NCI-H1105 (cell line): ENCODE measurements at places on chromosomes 11 and 22.

GRCh38 chr22:47286590-47286989 is 524.1 kb downstream of the TBC1D22A start:
- DNase-seq, result no peak

DNA sequence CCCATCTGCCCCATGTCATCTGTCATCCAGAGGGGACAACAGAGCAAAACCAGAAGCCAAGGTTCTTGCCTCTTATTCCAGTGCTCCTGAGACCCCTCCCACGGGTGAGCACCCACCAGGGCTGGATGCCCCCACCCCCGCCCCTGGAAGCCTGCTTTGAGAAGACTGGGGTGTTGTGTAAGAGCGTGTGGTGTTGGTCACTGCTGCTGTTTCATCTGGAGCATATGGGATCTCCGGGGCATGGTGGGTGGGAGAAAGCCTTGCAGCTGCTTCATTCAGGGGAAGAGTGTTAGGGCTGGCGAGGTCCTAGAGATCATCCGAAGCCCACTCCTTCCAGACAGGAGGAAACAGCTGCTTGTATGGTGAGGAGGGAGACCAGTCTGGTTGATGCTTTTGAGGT is 54.1 kb downstream of the CHRDL2 start:
- no peak for DNase-seq

DNA sequence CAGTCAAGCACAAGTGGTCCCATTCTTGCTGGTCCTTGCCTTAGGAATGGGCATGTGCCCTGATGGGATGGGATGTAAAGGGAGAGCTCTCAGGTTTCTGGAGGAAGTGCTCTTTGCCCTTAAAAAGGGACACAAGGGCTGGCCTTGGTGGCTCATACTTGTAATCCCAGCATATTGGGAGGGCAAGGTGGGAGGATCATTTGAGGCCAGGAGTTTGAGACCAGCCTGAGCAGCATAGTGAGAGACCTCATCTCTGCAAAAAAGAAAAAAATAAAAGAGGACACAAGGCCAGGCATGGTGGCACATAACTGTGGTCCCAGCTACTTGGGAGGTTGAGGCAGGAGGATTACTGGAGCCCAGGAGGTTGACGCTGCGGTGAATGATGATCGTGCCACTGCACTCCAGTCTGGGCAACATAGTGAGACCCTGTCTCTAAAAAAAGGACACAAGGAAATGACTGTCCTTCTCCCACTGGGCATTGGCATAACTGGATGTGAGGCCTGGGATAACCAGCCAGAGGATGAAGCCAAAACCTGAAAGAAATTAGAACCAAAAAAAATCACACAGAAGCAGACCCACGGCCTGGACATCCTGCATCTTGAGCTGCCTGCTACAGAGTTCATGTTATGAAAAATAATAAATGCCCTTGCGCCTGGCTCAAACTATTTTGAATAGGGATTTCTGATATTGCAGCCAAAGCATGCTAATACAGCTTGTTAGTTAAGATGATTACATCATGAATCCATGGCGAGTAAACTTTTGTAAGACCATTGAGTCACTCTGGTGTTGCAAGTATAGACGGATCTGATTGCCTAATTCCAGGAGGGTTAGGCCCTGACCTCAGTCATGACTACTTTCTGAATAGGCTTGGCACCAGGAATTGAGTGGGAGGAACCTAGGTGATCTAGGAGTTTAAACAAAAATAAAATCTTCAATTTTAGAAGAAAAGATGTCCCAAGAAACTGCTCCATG is 12.9 kb upstream of the CRKL start:
- DNase-seq, result no peak

- no peak for DNase-seq
Measured at GRCh38 chr11:104858882-104859775, 39.1 kb downstream of the CASP12 start.

DNA sequence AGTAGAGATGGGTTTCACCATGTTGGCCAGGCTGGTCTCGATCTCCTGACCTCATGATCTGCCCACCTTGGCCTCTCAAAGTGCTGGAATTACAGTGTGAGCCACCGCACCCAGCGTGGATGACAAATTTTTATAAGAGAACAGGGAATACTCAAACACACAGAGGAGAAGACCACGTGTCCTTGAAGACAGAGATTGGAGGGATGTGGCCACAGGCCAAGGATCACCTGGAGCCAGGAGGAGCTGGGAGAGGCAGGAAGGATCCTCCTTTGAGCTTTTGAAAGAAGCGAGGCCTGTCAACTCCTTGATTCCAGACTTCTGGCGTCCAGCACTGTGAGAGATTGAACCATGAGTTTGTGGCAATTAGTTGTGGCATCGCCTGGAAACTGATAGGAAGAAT is 1049.5 kb downstream of the TBC1D22A start:
- no peak for DNase-seq

GRCh38 chr11:45096636-45097035 is 49.8 kb upstream of the PRDM11 start:
- DNase-seq, result no peak

- DNase-seq, result no peak
Measured at GRCh38 chr11:121574801-121575200, 122.0 kb upstream of the SORL1-AS1 start.

GRCh38 chr11:94924612-94925011 is 48.7 kb downstream of the CWC15 start:
- no peak for DNase-seq

- peak; percentile 63 for DNase-seq
Measured at GRCh38 chr11:71580057-71581003, 2.3 kb downstream of the KRTAP5-11 start.

- DNase-seq, result no peak
Measured at GRCh38 chr11:1896923-1897322, 5.2 kb upstream of the PRR33 start.

- DNase-seq, result no peak
Measured at GRCh38 chr22:19916941-19917340, 24.6 kb upstream of the COMT start.
